ENCODE measurements at places on chromosomes 2 and 18.

DNA sequence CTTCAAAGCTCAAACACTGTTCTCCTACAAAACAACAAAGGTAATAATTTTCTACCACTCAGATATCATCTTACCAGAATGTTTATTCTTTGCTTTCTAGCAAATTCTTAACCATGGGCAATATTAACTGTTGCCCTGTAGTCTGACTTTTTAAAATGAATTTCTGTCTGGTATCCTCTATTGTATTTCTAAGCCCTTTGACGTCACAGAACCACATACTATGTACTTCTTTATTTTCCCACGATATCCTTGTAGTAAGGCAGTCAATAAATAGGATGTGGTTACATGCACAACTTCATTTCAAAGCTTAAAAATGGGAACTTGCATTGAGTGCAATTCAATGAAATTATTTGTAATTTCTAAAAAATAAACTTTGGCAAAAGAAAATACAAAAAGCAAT lies 58.7 kb downstream of the THADA start:
- no peak for DNase-seq

GRCh38 chr2:48412443-48413250 lies 117.3 kb upstream of the STON1 start:
- DNase-seq = no peak

DNA sequence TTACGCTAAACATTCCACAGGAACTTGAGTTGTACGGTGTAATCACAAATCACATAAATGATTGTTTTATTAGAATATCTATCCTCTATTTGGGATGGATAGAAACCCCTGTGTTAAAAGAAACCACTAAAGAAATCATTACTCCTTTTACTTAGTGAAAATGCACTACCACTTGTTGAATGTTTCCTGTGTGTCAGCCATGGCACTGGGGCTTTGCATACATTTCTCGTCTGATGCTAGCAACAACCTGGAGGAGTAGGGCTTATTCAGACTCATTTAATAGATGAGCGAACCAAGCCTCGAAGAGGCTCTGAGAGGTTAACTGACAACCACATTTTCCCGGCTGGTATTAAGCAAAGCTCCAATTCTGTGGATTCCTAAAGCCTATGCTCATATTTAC lies 60.5 kb upstream of the PELI1 start:
- DNase-seq = no peak

DNA sequence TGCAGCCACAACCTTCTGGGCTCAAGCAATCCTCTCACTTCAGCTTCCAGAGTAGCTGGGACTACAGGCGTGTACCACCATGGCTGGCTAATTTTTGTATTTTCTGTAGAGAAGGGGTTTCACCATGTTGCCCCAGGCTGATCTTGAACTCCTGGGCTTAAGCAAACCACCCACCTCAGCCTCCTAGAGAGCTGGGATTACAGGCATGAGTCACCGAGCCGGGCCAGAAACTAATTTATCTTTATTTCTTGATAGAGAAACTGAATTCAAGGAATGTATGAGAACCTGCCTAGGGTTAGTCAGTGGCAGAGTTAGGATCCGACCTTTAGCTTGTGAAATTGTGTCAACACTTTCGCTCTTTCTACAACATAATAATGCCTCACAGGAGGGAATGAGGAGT lies 19.3 kb upstream of the ITGAV start:
- no peak for DNase-seq

DNA sequence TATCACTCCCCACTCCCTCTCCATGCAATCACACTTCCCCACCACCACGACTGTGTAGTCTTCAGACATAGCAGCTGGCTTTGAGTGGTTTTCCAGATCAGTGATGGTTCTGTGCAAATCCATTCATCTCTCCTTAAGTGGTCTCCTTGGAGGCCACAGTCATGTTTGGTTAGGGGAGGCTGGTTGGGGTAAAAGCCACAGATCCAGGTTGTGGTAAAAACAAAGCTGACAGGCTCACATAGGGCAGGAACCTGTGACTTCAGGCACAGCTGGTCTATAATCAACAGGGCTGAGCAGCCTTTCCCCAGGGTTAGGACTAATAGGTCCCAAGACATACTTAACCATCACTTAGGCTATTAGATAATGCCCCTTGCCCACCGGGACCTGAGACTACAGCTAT lies 46.2 kb upstream of the FZD7 start:
- no peak for DNase-seq

DNA sequence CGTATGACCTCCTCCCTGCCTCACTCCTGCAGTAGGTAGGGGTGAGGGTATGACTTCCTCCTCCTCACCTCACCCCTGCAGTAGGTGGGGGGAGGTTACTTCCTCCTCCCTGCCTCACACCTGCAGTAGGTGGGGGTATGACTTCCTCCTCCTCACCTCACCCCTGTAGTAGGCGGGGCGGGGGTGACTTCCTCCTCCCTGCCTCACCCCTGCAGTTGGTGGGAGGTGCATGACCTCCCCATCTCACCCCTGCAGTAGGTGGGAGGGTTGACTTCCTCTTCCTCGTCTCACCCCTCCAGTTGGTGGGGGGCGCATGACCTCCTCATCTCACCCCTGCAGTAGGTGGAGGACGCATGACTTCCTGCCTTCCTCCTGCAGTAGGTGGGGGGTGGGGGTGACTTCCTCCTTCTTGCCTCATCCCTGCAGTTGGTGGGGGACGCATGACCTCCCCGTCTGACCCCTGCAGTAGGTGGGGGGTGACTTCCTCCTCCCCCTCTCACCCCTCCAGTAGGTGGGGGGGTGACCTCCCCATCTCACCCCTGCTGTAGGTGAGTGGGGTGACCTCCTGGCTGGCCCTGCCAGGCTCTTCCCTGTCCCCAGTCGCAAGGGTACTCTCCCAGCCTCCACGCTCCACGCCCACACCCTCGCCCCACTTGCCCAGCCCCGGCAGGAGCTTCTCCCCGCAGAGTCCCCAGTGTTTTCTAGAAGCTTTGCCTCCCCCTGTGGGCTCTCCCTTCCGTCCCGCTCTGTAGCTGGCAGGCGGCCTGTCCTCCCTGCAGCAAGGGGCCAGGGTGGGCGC lies 39.3 kb downstream of the TSHZ1 start:
- no peak for DNase-seq

DNA sequence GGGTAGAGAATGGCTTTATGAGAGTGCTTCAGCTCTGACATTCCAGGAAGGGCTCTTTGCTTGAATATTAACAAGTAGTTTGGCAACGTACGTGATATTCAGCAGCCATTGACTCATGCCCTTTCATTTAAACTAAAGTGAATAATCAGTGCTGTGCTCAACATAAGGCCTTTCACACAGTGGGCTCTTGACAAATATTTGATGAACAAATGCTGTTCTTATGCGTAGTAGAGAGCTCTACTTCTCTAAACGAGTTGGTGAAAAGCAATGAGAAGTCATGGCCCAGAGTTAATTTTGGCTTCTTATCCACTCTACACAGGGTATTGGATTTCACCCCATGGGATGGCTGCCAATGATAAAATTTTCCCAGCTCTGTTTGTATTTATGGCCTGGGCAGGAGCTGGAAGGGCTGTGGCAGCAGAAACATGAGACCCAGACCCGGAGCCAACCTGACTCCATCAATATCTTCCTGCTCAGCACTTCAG lies 338.9 kb downstream of the CCDC85A start:
- no peak for DNase-seq

- DNase-seq = no peak
These were observed 343.7 kb downstream of the SPAG16 start for GRCh38 chr2:213627835-213628460.

All from activated CD8-positive, alpha-beta memory T cell treated with anti-CD3 and anti-CD28 coated beads for 48 hours (primary cell).